ENCODE measurements at places on chromosomes 2 and 18.
A peak's percentile ranks its signal among the peaks of the same experiment; 100 is the strongest.

DNA sequence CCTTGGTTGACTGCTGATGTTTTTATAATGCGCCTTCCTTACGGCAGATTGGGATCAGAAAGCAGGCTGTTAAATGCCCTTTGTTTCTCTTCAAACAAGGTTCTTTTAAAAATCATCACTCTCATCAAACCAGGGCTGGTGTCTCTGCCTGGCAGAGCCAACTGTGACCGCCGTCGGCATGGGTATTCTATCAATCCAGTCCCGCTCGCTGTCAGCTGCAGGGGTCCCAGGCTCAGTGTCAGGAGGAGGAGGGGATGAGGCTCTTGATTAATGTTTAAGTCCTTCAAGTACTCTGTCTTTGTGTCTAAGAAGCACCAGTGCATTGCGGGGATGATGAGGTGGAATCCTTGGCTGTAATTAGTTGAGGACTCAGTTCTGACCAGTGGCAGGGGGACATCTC is 348.1 kb downstream of the RNF144A start:
- no peak for DNase-seq

GRCh38 chr18:53070788-53071187 is 730.8 kb downstream of the DCC start:
- no peak for DNase-seq

DNA sequence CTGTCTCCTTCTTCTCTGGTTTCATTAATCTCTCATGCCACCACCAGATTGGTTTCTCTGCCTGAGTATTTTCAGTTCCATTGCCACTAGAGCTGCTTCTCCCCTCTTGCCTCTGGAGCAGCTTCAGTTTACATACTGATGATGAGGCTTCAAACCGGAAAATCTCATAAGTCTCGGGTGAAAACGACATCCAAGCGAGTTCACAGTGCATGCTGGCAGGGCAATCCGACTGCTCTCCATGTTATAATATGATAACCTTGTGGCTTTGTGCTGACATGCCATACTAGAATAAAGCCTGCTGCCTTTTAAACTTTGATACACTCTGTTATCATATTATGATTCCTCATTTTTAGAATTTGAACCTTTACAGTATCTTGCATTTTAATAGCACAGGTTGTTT is 153.5 kb downstream of the PRPF40A start:
- no peak for DNase-seq

GRCh38 chr18:79841936-79842335 is 44.2 kb downstream of the KCNG2 start:
- no peak for DNase-seq

DNA sequence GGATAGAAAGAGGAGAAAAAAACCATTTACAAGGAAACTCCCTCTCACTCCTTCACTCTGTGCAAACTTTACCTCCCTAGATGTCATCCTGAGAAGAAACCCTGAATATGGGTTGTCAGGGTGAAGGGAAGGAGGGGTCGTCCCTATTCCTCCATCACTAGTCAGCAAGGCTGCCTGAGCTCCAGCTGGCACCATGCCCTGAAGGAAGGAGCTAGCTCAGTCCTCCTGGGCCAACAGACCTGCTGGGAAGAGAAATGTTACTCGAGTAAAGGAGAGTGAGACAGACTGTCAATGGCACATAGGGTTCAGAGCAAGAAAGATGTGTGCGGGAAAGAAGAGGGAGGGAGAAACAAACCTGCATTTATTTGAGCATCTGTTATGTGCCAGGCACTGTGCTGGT is 18.3 kb upstream of the EPAS1 start:
- no peak for DNase-seq

GRCh38 chr2:143480601-143481236 is 351.5 kb downstream of the ARHGAP15 start:
- DNase-seq, result no peak

DNA sequence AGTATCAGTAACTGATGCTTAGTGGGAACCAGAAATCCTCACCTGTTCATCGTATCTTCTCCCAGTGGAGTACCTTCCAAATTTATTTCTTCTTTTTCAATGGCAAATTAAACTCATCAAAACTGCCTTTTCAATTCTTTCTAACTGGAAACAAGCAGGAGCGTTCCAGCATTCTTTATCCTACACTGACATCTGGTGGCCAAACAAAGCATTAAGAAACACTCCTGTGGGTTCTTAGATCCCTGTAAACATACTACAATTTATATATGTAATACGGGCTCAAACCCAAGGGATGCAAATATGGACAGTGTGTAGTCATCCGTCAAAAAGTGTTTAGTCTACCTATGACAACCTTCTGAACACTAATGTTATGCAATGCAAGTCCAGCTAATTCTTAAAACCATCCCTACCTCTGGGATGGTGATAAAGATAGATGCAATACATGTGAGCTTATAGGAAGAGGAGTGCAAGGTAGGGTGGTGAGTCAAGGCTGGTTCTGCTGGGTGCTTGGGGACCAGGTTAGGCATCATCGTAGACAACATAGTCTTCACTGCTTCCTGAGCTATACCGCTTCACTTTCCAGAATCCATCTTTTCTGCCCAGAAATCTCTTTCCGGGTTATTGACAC is 375.0 kb downstream of the CTNNA2 start:
- DNase-seq, result peak; percentile 49

GRCh38 chr2:96507957-96508520 is 2.9 kb upstream of the NEURL3 start:
- DNase-seq, result peak; percentile 42

DNA sequence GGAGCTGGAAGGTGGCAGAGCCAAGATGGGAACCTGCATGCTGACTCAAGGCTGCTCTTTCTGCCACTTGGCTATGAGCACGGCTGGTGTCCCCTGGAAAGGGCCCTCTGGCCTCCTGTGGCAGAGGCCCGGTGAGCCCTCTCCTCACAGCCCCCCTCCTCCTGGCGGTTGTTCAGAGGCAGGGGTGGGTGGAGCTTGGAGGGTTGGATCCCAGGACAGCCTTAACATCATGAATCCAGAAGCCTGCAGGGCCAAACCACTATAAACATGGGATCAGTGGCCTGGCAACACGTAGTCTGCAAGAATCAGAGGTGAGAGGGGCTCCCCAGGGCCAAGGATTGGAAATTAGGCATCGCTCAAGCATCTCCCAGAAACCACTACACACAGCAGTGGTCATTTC is 48.5 kb upstream of the LOXHD1 start:
- DNase-seq, result no peak

- DNase-seq, result no peak
Measured at GRCh38 chr2:131035826-131036231, 57.4 kb downstream of the FAM168B start.

DNA sequence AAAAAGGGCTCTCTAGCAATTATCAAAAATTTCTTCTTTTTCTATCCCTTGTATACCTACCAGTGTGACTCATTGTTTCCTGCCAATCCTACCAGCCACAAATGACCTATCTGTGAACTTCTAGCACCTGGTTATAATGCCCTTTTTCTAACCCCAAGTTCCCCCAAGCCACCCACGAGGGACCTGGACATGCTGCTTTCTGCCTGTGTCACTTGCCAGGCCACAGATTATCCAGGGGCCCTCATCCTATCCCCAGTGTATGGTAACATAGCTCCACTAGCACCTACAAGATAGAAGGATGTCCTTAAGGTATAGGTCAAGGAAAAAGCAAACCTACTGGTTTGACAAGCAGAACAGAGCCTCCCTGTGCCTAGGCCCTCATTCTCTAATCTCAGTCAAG is 26.8 kb downstream of the AAK1 start:
- DNase-seq, result no peak

- DNase-seq, result no peak
Measured at GRCh38 chr2:162317861-162318327, 590 bp downstream of the IFIH1 start.

DNA sequence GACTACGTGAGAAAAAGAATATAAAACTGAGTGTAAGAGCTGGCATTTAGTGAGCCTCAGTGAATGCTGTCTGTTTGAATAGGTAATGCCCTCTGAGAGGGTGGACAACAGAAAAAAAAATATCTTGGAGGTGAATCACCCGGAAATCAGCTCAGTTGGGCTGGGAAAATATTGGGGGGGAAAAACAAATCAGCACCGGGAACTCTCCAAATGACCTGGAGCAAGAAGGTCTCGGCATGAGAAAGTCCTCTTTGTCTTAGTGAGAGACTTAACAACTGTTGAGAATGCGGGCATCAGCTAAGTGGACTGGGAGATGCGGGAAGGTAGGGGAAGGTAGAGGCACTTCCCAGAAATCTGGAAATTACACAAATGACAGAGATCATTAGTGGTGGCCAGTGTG is 109.4 kb upstream of the POU3F3 start:
- no peak for DNase-seq

DNA sequence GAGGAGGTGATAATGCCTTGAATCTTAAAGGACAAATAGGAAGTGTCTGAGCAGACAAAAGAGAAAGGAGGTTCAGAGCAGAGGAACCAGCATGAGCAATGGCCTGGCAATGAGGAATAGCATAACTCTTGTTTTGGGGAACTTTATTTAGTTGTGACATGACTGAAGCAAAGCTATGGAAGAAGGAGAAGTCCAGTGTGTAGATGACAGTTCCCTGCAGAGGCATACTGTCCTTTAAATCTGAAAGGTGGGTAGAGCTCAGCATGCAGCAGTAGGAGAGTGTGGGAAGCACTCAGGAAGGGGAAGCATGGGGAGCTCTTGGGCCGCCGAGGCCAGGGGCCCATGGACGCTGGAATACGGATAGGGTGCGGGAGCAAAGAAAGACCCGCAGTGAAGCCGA is 173.8 kb downstream of the SEPTIN10 start:
- no peak for DNase-seq

DNA sequence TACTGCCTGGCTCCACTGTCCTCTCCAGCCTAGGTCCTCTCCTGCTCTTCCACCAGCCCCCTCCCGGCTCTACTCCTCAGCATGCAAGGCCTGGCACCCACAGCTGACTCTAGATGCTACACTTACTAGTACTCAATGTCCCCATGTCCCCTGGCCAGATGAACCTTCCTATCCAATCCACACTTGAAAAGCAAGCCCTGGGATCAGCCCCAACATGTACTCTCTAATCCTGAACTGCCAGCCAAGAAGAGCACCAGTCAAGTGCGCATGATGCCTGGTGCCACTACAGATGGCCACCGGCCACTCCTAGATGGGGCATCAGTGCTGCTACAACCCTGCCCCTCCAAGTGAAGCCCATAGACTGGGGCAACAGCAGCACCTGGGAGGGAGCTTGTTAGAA is 168.2 kb downstream of the STK39 start:
- DNase-seq, result no peak

- DNase-seq, result no peak
Measured at GRCh38 chr18:10739152-10739551, 213.3 kb downstream of the NAPG start.

DNA sequence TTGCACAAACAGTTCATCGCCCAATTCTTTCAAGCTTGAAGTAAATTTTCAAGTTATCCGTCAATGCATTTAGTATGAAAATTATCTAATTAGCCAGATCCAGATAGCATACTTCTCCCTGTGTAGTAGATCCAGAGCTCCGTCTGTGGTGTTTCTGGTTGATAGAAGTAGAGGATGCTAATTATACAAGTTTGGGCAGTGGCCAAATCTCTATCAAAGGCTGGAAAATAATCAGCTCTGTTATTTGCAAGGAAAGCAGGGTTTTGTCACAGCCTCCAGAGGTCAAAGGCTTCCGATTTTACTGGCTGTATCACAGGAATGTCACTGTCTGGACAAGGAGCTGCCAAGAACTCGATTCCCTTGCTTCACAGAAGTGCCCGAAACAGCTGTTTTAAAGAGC is 28.6 kb downstream of the LRRC30 start:
- peak; percentile 52 for DNase-seq

- DNase-seq, result no peak
Measured at GRCh38 chr18:37429791-37430190, 135.8 kb downstream of the CELF4 start.

GRCh38 chr2:178193496-178193822 is 853 bp upstream of the OSBPL6 start:
- no peak for DNase-seq

DNA sequence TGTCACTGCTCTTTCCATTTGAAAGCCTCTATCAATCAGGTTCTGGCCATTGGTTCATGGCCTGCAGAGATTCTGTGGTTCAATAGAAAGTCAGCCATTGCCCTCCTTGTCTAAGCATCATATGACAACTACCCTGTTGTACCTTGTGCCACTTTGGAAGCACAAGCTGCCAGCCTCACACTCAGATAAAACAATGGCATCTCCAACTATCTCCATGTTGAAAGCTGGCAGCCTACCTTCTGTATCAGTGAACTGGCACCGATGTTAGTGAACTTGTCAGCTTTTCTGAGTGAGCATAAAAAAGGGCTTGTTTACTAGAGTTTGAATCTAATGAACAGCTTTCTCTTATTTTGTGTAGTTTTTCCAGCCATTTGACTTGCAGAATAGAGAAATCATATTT is 203.3 kb upstream of the SESTD1 start:
- no peak for DNase-seq

DNA sequence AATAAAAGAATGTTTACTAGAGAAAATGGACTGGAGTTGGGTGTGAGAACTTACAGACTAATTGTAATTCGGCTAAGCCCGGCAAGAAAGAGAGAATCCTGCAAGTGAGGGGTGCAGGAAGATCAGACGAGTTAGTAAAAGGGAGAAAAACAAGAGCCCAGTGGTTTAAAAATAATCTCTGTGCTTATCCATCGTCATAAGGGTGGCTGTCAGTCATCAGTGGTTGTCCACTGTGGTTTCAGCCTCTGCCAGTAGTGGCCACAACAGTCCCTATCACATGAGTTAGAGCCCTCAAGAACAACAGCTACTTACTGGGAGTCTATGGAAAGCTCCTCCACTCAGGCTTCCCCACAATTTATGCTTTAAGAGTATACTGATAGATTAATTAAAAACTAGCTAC is 239.8 kb downstream of the SETBP1 start:
- no peak for DNase-seq

- no peak for DNase-seq
Measured at GRCh38 chr18:24112874-24113615, 25.8 kb upstream of the CABYR start.

DNA sequence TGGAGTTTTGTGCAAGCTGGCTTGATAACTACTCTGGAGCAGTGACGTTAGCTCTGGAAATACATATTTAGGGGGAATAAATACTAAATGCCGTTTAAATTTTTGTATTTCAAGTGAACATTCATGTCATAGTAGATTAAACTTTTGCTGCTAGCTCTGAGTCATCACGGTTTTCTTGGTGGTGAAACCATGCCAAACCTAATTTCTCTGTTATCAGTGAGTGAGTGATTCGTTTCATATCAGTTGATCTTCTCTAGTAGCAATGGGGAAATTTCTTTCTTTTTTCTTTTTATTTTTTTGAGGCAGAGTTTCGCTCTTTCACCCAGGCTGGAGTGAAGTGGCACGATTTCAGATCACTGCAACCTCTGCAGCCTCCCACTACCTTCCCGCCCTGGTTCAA is 211.1 kb downstream of the PTPRM start:
- no peak for DNase-seq

DNA sequence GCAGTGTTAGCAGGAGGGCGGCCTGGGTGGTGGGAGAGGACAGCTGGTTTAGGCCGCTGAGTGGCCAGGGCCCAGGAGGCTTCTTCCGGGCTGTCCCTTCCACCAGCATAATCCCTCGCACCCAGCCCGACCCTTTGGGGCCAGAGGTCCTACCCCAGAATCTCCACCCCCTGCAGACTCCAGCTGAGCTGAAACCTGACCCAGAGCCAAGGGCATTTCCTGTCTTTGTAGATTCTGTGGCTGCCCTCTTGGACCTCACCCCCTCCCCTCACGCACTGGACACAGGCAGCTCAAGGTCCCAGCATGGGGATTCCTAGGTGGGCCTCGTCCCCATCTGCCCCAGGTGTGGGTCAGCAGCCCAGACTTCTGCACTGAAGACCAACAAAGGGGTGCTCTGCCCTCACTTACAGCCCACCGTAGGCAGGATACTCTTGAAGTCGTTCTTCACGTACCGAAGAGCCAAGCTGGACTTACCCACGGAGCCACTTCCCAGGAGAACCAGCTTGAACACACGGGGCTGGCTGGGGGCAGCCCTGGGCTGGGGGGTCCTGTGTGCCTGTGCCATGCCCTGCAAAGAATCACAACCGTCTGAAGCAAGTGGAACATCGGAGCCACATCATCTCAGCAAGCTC is 4.8 kb downstream of the RAB17 start:
- no peak for DNase-seq

Measured in NCI-H1105 (cell line).